Motor neuron (in vitro differentiated cells): ENCODE measurements at places on chromosomes 13 and 19. TPM values are rescaled to one million over a fixed set of nuclear protein-coding genes. Genes with fewer than 3 reads are reported as not detected.

ZNF614 gene
- total RNA-seq, result 11.0 and 13.9 TPM in 2 replicates

CRB3 gene
- 0.24 and 0.66 TPM in 2 replicates for total RNA-seq

ACP5 gene
- total RNA-seq, result 0.29 and 1.4 TPM in 2 replicates

CASP14 gene
- total RNA-seq, result 0.05 and 0.38 TPM in 2 replicates

LIPE gene
- 5.8 and 7.1 TPM in 2 replicates for total RNA-seq

ADGRE2 gene
- 0.16 and 0.46 TPM in 2 replicates for total RNA-seq

NLRP11 gene
- total RNA-seq, result 0.14 TPM in 1 of 2 replicates, not detected in the other

ZNF829 gene
- total RNA-seq, result 0.97 and 1.2 TPM in 2 replicates

LGALS14 gene
- total RNA-seq, result not detected in 2 replicates

DPF1 gene
- total RNA-seq, result 1.3 and 1.9 TPM in 2 replicates

SYT5 gene
- 1.1 and 1.3 TPM in 2 replicates for total RNA-seq

IZUMO4 gene
- total RNA-seq, result 4.5 and 8.2 TPM in 2 replicates

ZNF69 gene
- total RNA-seq, result 2.3 and 2.6 TPM in 2 replicates

VSTM1 gene
- not detected in 2 replicates for total RNA-seq

IL4I1 gene
- 0.21 TPM in 1 of 2 replicates, not detected in the other for total RNA-seq

NTF4 gene
- total RNA-seq, result not detected in 2 replicates

DNA sequence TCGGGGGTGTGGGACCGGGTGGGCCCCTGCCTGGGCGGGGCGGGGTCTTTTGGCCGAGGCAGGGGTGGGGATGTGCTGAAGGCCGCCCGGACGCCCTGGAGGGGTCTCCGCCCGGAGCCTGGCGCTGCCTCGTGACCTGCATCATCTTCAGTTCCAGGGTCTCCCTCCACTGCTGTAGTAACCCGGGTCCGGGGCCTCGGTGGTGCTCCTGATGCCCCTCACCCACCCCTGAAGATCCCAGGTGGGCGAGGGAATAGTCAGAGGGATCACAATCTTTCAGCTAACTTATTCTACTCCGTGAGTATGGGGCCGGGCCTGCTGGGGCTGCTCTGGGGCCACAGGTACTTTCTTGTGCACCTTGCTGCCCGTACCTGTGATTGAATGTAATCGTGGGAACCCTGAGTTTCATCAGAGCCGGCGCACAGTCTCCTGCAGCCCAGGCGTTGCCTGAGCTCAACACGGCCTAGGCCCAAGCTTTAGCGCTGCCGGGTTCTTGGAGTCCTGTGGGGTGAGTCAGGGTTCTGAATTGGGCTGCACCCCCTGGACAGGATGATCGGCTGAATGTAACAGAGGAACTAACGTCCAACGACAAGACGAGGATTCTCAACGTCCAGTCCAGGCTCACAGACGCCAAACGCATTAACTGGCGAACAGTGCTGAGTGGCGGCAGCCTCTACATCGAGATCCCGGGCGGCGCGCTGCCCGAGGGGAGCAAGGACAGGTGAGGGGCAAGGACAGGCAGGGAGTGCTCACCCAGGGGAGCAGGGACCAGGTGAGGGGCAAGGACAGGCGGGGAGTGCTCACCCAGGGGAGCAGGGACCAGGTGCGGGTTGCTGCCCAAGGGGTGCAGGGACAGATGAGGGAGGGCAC, 10.5 kb downstream of the PEAK3 start:
- no peak for ATAC-seq

DNA sequence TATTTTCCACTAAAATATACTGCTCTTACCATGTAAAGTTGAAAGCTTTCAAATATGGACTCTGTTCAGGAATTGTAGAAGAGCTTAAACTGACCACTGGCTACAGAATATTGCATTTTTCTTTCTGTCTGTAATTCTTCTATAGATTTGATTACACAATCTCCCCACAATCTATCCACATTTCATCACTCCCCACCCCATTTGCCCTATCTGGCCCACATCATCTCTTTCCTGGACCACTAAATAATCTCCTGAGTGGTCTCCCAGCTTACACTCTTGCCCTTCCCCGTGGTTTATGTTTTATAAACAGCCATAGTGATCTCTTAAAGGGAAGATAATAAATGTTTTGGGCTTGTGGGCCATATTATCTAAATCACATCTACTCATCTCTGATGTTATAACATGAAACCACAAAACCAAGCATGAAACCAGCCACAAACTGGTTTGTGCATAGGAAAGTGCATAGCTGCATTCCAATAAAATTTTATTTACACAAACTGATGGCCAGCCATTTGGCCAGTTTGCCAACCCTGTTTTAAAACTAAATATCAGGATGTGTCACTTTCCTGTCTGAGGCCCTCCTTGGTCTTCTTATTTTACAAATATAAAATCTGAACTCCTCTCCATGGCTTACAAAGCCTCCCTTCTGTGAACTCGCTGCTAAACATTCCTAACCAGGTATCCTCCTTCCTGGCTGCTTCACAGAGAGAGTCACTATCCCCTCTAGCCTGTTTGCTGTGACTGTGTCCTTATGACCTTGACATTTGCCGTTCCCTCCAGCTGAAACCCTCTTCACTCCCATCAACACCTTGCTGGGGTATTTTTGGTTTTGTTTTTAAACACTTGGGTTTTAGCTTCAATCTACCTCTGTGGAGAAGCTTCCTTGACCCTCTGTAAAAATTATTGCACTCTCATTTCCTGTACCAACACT, 500.9 kb downstream of the GPC6 start:
- ATAC-seq, result no peak

DNA sequence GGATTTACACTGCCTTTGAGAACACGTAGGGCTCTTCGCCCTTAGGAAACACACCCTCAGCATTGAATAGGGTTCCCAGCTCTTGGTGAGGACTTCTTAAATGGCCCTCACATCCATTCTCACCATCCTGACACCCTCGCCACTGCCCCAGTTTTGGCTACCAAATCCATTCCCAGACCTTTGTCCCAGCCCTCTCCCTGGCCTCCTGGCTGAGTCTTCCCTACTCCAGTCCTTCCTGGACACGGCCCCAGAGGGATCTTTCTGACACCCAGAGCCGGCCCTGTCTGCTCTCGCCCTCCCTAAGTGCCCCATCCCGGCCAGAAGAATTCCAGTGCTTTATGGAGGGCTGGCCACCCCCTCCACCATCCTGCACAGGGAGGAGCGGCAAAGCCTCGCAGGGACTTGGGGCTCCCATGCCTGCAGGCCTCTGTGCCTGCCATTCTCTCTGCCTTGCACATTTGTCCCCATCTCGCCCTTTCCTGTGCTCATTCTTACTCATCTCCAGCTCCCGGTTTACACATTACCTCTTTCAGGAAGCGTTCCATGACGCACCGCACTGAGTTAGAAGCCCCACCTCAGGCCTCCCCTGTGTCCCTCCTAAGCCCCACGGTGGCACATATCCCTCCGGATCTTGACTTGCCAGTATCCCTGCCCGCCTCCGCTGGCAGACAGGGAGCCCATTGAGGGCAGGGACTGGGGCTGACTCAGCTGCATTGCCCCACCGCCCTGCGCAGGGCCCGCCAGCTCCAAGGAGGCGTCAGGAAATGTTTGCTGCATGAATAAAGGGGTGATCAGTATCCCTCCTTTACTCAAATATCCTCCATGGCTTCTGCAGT, 11.0 kb upstream of the KLK14 start:
- ATAC-seq, result peak; percentile 36

GRCh38 chr13:80939581-80939980, 598.7 kb upstream of the SPRY2 start:
- ATAC-seq, result no peak

- ATAC-seq, result peak; percentile 50
Observed at GRCh38 chr19:40614622-40615411, 13.6 kb downstream of the LTBP4 start.

DNA sequence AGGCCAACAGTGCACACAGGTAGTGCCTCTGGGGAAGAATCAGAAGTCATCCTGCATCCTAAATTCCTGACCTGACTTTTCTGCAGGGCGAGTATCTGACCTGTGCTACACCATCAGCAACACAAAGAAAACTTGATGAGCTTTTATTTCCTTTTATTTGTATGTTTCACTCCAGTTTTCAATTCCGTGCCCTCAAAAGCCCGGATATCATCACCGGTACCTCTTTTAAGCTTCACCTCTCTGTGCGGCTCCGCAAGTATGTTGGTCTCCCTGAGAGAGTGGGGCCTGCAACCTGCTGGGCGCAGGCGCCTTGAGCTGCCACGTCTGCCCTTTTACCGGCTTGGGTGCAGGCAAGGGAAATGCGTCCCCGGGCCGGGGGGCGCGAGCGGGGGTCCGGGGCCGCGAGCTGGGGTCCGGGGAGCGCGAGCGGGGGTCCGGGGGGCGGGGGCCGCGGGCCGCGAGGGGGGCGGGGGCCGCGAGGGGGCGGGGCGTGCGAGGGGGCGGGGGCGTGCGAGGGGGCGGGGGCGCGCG, 4.3 kb upstream of the DUXA start:
- peak; percentile 84 for ATAC-seq

DNA sequence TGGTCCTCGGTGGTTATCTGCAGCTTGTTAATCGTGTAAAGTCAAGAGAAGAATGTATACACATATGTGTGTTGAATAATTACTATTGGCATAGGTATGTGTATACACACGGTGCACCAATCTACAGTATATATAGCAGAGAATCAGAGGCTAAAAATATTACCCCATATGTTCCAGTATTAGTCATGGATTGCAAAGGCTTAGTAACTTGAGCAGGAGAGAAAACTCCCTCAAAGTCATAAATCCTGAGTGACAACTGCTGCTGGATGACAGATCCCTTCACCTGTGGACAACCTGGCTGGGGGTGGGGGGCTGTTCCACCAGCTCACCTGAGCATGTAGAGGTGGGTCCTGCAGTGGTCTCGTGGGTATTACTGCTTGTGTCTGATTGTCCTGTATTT, 185.0 kb downstream of the ZNF536 start:
- no peak for ATAC-seq

- ATAC-seq, result no peak
Observed at GRCh38 chr19:29573486-29573885, 32.6 kb upstream of the POP4 start.

DNA sequence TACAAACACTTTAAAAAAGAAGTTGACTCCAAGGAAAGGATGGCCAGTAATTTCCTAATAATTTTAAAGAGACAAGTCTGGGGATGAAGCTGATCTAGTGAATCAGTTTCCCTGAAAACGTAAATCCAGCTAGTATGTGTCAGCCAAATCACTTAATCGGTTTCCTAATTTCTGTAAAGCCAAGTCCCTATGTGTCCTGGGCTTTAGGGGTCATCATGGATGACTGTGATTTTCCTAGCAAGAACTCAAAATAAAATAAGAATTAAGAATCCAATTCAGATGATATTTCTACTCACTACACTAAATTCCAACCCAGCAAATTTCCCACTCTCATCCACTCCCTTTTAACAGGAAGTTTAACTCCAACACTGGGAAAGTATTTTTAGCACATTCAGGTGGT, 35.9 kb downstream of the ELF1 start:
- ATAC-seq, result no peak

GRCh38 chr19:53432088-53432661, 391 bp downstream of the ZNF761 start:
- peak; percentile 49 for ATAC-seq

- ATAC-seq, result no peak
Observed at GRCh38 chr13:29706923-29707322, 111.4 kb upstream of the SLC7A1 start.

DNA sequence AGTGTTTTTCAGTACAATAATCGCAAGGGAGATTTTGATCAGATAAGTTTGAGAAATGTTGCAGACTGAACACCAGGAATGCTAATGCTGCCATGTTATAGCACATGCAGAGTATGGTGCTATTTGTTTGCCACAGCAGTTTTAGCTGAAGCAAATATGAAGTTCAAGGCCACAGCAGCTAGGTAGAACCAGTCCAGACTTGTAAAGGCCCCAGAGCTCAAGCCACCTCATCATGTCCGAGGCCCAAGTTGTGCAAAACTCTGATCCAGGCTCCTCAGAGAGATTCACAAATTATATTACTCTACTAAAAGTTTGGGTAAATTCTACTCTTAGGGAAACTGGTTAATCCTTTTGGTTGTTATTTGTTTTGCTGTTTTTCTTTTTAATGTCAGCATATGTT, 2702.6 kb downstream of the PCDH9 start:
- ATAC-seq, result no peak

- ATAC-seq, result no peak
Observed at GRCh38 chr13:108313382-108313781, 43.9 kb downstream of the TNFSF13B start.

GRCh38 chr13:99311748-99312492, 4.7 kb upstream of the GPR183 start:
- ATAC-seq, result no peak

DNA sequence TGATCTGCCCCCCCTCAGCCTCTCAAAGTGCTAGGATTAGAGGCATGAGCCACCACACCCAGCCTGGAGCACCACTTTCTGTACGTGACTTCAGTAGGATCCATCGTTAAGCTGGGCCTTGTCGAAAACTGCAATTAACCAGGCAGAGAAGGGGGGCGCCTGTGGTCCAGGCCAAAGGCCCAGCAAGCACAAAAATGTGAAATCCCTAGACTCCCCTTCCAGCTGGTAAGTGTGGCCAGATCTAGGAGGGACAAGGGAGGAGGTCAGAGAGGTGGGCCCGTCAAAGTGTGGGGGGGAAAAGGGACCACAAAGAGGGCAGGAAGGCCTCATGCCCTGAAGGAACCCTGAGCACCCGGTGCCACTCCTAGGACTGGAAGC, 13.8 kb downstream of the DDX39A start:
- no peak for ATAC-seq

DNA sequence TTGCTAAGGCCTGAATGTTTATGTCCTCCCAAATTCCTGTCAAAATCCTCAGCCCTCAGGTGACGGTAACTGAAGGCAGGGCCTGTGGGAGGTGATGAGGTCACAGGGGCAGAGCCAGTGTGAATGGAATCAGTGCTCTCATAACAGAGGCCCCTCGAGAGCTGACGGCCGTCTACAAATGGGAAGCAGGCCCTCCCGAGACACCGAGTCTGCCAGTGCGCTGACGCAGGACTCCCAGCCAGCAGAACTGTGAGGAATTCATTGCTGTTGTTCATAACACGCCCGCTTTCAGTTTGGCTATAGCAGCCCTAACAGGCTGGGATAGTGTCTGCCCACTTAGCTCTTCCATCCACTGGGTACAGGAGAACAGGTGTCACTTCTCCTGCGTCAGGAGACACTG, 41.2 kb downstream of the CARS2 start:
- no peak for ATAC-seq

- ATAC-seq, result no peak
Observed at GRCh38 chr19:38081547-38082255, 142.3 kb downstream of the DPF1 start.

DNA sequence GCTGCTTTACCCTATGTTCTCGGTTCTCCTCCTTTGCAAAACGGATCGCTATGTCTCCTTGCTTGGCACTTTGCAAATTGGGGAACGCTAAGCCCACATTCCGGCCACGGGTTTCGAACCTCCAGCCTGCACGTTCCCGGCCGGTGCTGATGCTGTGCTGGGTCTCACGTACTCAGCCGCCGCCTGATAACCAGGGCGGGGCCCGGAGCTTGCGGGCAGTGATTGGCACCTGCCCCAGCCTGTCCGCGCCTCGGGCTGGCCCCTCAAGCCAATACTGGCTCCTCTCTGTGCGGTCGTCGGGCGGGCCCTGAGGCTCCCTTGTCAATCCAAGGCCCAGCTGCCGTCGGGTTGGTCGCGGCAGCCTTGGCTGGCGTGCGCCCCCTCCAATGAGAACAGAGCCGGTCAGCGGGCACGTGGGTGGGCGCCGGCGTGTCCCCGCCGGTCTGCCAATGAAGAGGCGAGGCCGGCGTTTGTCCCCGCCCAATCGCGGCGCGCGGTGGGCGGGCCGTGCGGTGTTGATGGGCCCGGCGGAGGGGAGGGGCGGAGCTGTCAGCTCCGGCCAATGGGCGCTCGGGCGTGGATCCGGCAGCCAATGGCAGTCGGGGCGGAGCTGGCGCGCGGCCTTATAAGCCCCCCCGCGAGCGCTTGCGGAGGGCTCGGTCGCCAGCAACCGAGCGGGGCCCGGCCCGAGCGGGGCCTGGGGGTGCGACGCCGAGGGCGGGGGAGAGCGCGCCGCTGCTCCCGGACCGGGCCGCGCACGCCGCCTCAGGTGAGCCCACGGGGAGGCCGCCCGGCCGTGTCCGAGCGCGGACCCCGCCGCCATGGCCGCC, at the start of gene KDM4B:
KDM4B (plus strand) TSS at position 652 of the 830 bp plus-strand sequence. CDS start 63,778 bp downstream, outside the sequence.
- ATAC-seq, result peak; percentile 94
